Activated naive CD4-positive, alpha-beta T cell treated with Interleukin-2 at 50 U/mL for 16 hours (primary cell): ENCODE measurements at places on chromosomes 16 and 17.

- no peak for DNase-seq
These were observed 52.6 kb downstream of the CCDC57 start for GRCh38 chr17:82160075-82160474.

DNA sequence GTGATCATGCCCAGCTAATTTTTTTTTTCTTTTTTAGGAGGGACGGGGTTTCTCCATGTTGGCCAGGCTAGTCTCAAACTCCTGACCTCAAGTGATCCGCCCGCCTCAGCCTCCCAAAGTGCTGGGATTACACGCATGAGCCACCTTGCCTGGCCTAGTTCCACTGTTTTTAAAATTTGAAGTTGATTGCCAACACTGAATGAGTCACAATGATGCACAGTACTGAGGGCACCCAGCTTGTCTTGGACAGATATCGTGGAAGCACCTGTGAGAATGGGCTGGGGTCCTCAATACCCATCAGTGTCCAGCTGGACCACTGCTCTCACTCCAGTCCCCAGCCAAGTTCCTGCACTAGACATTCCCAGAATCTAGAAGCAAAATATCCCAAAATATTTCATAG, 2.5 kb downstream of the KNOP1 start:
- no peak for DNase-seq

GRCh38 chr17:28071891-28072606, 29.6 kb downstream of the NLK start:
- DNase-seq: no peak

- DNase-seq: no peak
These were observed 23.3 kb upstream of the HOXB13 start for GRCh38 chr17:48751733-48752398.

- no peak for DNase-seq
These were observed 156.1 kb downstream of the FTO start for GRCh38 chr16:53859995-53860540.

- no peak for DNase-seq
These were observed at the start of gene COX6A2 for GRCh38 chr16:31428279-31428597. TSS of gene COX6A2 (minus strand) at chr16:31428360. CDS start at chr16:31428325, 35 bp downstream.

- no peak for DNase-seq
These were observed 22.1 kb downstream of the MRC2 start for GRCh38 chr17:62649570-62649969.
